Cardiac muscle cell (in vitro differentiated cells and primary cell): ENCODE measurements at places on chromosomes 6 and 20.
A peak's percentile ranks its signal among the peaks of the same experiment; 100 is the strongest.

- no peak for DNase-seq
Measured at GRCh38 chr6:169190144-169190584, 63.5 kb downstream of the THBS2 start.

DNA sequence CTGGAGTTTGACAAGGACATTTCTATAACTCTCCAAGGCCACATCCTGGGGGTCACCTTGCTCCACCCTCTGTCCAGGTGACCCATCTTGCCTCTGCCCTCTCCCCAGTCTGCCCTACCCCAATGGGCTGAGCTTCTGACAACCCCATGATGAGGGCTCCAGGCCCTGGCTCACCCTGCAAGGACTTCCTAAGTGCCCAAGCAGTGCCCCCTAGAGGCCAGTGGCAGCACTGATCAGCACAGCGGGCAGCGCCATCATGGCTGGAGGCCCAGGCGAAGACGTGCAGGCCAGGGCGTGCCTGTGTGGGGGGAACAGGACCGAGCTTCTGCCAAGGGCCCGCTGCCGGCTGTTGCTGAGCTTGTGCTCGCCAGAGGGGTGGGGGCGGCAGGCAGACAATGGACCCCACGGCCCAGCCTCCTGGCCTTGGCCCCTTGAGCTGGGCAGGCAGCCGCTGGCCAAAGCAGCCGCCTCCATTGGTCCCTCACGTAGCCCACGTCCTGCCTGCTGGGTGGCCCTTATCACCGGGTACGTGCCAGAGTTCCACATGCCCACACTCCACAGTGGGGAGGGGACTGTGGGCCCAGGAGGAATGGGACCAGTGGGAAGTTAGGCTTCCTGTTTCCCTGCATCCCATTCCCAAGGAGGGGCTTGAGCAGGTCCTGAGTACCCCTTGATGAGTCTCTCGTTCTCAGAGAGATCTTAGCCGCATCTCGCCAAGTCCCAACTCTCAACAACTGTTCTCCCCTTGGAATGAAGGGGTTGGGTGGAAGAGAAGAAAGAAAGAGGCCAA is 64.3 kb downstream of the MRPL14 start:
- peak; percentile 56 for DNase-seq

GRCh38 chr20:14861028-14861699 is 523.8 kb upstream of the FLRT3 start:
- no peak for DNase-seq

DNA sequence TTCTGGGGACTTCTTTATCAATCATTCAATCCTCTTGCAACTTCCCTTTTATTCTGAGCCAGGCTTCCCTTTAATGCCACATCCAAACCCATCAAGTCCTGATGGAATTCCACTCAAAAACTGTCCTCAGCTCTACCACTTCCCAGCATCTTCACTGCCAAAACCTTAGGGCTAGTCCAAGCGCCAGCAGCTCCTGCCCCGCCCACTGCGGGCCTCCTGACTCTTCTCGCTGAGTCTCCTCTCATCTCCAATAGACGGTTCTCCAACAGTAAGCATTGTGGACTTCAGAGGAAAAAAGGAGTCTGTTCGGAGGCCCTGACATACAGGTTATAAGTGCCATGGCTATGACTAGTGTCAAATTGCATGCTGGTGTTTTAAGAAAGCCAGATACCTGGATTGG is 38.7 kb upstream of the CNKSR3 start:
- DNase-seq, result no peak

GRCh38 chr20:43893930-43894329 is 20.7 kb upstream of the TOX2 start:
- no peak for DNase-seq

- DNase-seq, result no peak
Measured at GRCh38 chr20:1941226-1941625, 46.0 kb downstream of the SIRPA start.

- DNase-seq, result no peak
Measured at GRCh38 chr20:25318471-25319240, 70.8 kb downstream of the PYGB start.

DNA sequence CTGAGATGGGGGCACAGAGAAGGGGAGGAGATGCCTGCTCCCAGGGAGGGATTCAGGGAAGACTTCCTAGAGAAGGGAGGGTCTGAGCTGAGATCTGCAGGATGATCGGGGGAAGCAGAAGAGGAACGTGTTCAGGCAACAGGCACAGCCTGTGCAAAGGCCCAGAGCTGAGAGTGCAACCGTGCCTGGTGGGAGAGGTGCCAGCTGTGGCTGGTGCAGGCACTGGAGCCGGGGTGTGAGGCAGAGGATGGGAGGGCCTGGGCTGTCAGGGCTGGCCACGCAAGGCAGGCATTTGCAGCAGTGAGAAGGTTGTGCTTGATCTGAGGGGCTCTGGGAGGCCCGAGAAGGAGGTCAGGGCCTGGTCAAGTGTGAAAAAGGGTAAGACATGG is 27.7 kb downstream of the PTGIS start:
- no peak for DNase-seq

GRCh38 chr20:47181056-47181862 is 175.2 kb downstream of the ZMYND8 start:
- peak; percentile 81 for DNase-seq

DNA sequence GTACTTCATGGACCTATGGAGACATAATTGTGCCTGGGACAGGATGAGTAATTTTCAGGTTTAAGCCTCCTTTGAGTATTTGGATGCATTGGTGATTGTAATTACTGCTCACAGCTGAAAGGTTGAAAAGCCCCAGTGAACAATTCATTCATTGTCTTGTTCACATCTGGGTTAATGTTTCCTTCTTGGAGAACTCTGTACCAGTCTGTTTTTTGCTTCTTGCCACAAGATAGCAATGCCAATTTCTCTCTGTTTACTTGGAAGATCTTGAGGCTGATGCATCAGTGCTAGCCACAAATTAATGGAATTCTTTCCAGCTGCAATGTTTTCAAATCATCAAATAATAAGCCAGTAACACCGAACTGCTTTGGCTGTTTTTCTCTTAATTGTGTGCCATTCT is 207.8 kb downstream of the BMP2 start:
- no peak for DNase-seq

- DNase-seq, result no peak
Measured at GRCh38 chr6:90097356-90097755, 199.3 kb downstream of the BACH2 start.

DNA sequence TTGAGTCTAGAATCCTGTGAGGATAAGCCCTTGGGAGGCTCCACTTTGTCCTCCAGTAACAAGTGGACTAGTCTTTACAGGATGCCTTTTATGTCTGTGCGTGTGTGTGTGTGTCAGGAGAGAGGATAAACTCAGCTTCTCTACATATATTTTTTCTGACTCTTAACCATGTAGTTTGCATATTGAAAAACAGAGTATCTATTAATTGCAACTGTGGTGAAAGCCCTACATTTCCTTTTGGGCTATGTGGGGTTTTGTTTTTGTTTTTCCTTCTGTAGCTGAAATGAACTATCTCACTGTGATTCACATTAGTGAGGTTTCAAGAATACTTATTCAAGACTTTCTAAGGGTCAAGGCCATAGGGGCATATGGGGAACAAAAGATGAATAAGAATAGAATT is 17.7 kb downstream of the TPBG start:
- no peak for DNase-seq

DNA sequence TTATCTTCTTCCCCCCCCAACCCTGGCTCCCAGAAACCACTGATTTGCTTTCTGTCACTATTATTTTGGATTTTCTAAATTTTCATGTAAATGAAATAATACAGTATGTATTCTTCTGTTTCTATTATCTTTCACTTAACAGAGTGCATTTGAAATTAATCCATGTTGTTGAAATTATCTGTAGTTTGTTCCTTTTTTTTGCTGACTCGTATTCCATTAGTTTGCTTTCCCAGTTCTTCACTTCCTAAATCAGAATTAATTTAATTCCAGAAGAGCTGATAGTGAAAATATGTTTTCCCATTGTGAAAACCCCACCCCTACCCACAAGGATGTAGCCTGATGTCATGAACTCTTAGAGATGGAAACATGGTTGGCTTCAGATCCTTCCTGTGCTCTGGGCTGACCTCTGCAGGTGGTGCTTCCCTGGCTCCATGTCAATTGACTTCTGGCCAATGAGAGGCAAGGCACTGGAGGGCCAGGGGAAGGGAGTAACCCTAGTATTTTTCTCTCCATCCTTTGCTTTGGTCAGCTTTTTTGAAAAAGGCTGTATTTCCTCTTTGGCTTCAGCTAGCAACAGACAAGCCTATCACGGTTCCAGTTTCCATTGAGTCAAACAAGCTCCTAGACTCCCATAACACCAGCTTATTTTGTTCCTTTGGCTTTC is 244.4 kb upstream of the HSF2 start:
- DNase-seq, result no peak

DNA sequence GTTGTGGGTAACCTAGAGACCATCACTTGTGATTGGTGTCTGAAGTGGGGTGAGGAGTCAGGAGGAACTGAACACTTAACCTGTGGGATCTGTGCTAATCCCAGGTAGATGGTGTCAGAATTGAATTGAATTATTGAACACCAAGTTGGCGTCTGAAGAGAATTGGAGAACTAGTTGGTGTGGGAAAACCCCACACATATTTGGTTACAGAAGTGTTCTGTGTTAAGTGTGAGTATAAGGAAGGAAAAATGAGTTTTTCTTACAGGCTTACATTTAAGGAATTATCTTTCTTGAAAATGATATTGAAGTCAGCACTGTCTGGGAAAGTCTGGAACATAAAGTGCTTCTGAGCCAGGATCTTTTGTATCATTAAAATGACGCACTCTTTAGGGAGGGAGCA is 182.9 kb upstream of the ECI2 start:
- DNase-seq, result no peak

DNA sequence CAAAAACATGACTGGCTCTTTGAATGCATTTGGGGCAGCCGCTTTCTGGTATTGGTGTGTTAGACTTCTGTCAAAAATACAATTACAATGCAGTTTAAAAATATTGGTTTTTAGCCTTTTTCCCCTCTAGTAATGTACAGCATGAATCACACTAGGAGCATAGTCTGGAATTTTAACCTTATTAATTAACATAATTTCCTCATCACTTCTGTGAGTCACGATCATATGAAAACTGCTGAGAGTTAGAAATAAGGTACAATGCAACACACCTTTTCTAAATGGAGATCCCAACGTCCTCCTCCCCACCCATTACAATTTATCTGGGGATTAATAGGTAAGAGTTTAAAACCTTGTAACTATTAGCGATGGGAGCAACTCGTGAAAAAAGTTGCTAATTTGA is 297.1 kb upstream of the RIMS1 start:
- DNase-seq, result no peak

- no peak for DNase-seq
Measured at GRCh38 chr6:155497273-155497672, 41.6 kb upstream of the NOX3 start.

- no peak for DNase-seq
Measured at GRCh38 chr20:24768713-24769601, 180.1 kb upstream of the CST7 start.

DNA sequence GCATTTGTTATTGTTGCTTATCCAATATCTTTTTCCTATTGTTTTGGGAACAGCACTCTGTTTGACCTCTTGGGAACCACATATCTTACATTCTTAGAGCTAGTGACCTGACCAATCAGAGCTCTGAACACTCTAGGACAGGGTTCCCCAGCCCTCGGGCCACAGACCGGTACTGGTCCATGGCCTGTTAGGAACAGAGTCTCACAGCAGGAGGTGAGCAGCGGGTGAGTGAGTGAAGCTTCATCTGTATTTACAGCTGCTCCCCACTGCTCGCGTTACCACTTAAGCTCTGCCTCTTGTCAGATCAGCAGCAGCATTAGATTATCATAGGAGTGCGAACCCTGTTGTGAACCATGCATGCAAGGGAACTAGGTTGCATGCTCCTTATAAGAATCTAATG is 226.0 kb upstream of the TSHZ2 start:
- DNase-seq, result peak; percentile 29

DNA sequence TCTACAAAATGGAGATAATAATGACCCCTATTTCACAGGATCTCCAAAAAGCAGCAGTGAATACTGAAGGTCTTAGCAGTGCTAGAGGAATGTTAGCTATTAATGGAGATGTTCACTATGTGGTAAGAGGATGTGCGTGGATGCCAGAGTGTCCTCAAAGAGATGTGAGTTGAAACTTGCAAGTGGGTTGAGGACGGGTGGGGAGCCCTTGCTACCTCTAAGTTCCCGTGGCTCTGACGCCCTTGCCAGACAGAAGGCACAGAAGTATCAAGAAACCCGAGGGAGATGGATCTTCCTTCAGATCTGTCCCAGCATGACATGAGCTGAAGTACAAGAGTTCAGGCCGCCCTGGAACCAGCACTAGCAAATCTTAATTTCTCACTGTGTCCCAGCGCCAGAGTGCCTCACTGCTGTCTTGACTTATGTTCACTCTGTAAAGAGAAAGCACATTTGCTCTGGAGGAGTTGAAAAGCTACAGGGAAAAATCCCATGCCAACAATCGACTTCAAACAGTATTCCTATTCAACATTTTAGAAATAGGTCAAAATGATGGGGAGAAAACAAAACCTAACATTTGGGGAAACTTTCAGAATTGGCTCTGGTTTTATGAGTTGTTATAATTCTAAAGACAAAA is 59.5 kb downstream of the FYN start:
- no peak for DNase-seq

- no peak for DNase-seq
Measured at GRCh38 chr6:37243816-37244370, 13.7 kb upstream of the TBC1D22B start.

- DNase-seq, result no peak
Measured at GRCh38 chr6:4641461-4641860, 134.7 kb upstream of the CDYL start.

DNA sequence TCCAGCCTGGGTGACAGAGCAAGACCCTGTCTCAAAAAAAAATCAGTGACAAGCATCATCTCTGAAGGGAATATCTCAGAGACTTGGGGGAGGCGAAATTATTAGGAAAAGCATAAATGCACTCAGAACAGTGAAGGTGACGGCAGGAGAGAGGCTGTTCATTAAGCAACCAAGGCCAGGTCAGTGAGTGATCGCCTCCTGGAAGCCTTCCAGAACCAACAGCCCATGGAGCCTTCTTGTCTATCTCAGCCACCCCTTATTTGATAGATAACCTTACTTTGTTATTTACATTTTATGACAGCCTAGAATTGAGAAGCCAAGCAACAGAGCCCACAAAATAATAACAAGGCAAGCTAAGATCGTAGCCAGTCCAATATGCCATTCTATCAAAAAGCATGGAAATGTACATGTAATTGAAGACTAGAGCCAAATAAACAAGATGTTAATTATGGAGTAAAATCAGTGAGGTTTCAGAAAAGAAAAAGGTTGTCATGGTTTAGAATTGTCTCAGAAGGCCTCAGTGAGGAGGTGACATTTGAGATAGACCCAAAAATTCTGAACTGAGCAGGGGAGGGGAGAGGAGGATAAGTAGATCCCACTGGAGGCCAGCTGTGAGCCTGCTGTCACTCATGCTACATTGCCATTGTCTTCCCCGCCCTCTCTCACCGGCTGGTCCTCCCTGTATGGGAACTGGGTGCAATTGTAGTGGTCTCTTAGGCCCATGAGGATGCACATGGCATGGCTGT is 17.8 kb downstream of the BNIP5 start:
- no peak for DNase-seq

GRCh38 chr20:57688864-57689263 is 21.0 kb downstream of the PMEPA1 start:
- DNase-seq, result no peak

- DNase-seq, result no peak
Measured at GRCh38 chr6:79841577-79842375, 105.6 kb downstream of the ELOVL4 start.
